ENCODE measurements at places on chromosomes 4 and X.
A peak's percentile ranks its signal among the peaks of the same experiment; 100 is the strongest.

- DNase-seq, result peak; percentile 53
These were observed 22.6 kb downstream of the FGFRL1 start for GRCh38 chr4:1033840-1034551.

- peak; percentile 31 for DNase-seq
These were observed 643.7 kb downstream of the BCOR start for GRCh38 chrX:39453889-39454621.

GRCh38 chr4:78652282-78652876 lies 100.8 kb downstream of the ANXA3 start:
- DNase-seq, result no peak

GRCh38 chr4:103011378-103012025 lies 8.0 kb downstream of the SLC9B1 start:
- no peak for DNase-seq

DNA sequence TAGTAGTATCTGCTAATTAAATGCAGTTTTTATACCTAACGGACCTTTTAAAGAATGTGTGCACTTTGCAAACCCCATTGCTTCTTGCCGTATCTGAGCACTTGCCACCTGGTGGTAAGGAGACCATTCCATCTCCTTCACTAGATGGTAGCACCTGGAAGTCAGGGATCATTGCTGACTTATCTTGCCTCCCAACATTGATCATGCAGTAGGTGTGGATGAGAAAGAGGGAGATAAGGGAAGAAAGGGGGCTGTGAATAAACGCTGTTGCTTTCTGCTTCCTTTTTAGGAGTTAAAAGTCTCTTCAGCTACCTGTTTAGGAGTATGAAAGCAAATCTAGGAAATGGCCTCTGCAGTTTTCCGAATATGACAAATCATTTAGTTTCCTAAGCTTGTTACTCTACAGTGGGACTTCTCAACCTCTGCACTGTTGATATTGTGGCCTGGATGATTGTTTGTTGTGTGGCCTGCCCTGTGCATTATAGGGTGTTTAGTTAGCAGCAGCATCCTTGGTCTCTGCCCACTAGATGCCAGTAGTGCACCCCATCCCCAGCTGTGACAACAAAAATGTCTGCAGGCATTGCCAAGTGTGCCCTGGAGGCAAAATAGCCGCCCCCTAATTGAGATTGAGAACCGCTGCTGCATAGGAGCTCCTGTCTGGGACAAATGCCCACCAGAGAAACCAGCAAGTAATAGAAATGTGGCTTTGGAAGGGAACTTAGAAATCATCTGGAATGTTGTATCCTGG lies 38.8 kb downstream of the GAB1 start:
- DNase-seq, result peak; percentile 30

DNA sequence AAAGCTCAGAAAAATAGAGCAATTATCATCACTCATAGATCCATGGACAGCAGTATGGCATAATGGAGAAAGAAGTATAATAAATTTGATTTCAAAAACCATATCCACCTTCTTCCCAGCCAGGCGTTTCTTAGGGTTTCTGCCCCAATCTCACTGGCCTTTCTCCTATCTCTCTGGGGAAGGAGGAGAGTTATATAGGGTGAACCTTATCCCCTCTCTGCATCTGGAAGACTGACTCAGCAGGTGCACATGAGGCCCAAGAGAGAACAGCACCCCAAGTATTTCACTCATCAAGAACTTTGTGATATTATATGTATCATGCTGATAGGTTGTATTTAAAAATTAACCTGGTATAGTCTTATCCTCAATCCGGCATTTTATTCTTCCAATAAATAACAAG lies 318.8 kb upstream of the RASGEF1B start:
- no peak for DNase-seq

DNA sequence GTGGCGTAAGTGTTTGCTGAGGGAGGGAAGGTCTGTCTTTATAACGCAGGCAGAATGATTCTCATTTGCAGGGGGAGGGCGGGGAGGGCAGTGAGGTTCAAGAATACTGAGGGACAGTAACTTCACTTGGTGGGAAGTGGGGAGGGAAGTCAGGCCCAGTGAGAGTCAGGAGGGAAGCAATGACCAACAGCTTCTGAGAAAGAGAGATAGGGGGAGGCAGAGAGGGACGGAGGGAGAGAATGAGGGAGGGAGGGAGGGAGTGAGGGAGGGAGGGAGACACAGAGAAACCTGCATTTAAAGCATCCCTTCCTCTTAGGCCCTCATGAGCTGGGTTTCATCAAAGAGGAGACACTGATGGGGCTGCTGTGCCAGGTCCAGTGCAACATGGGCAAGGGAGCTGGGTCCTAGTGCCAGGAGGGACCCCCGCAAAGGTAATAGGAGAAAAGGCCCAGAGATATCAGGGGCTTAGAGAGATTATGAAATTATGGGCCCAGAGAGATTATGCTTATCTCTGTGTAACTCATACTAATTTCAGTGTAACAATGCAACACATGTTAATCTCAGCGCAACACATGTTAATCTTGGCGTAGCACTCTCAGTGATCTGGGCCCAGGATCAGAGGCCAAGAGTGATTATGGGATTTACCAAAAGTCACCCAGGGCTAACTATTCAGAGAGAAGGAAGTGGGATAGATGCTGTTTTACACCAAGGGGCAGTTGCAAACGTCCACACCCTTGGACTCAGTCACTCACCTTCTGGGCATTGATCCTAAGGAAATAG lies 112.1 kb downstream of the DRD5 start:
- no peak for DNase-seq

GRCh38 chrX:38900719-38901118 lies 99.5 kb downstream of the MID1IP1 start:
- no peak for DNase-seq

DNA sequence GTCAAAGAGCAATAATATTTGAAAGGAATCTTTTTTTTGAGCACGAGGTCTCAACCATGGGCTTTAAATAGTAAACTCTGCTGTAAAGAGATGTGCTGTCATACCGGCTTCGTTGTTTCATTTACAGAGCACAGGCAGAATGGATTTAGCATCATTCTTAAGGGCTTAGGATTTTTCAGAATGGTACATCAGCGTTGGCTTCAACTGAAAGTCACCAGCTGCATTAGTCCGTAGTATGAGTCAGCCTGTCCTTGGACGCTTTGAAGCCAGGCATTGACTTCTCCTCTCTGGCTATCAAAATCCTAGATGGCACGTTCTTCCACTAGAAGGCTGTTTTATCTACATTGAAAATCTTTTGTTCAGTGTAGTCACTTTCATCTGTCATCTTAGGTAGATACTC lies 23.6 kb downstream of the COX18 start:
- DNase-seq, result no peak

GRCh38 chr4:176718881-176719280 lies 73.8 kb downstream of the VEGFC start:
- DNase-seq, result no peak

DNA sequence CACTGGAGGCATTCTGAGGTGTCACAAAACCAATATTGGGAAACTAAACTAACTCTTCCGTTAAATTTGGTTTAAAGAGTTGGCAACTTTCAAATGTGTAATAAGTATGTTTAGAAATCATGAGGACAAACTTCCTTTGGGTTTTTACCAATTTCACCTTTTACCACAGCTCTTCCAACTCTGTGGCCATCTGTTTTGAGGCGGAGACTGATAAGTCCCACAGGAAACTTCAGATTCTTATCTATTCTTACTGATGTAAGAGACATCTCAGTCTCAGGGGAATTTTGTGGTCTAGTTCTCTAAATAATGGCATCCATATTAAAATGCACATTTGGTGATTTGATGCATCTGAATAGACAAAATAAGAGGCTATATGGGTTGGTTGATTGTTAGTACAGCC lies 229.2 kb upstream of the AFF2 start:
- DNase-seq, result no peak

GRCh38 chr4:5941601-5942000 lies 48.7 kb upstream of the CRMP1 start:
- DNase-seq, result no peak

DNA sequence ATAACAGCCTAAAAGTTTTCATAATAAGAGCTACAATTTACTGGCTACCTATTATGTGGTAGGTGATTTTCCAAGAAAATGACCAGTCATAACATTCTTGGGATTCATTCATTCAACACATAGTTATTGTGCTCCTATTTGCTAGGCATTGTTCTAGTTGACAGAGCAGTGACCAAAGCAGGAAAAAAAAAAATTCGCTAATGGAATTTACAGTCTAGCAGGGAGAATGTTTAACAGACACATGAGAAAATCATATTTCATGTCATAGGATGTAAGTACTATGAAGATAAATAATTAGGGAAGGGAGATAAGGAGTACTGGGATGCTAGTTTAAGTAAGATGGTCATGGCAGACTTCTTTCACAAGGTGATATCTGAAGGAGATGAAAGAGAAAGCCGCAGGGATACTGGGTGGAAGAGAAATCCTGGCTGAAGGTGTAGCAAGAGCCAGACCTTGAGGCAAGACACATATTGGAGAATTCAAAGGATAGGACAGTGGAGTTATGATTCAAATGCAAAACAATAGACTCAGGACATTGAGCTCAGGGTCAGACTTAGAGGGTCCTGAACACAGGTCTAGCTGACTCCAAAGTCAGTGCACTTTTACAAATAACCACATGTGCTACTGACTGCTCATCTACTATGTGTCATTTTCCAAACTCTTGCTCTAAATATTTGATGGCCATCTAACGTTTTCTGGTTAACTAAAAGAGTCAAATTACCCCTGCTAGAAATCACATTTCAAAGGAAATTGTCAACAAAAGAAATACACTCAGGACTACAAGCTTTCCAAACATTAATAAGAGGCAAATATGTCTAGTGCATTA lies 20.4 kb downstream of the SPCS3 start:
- DNase-seq, result no peak

DNA sequence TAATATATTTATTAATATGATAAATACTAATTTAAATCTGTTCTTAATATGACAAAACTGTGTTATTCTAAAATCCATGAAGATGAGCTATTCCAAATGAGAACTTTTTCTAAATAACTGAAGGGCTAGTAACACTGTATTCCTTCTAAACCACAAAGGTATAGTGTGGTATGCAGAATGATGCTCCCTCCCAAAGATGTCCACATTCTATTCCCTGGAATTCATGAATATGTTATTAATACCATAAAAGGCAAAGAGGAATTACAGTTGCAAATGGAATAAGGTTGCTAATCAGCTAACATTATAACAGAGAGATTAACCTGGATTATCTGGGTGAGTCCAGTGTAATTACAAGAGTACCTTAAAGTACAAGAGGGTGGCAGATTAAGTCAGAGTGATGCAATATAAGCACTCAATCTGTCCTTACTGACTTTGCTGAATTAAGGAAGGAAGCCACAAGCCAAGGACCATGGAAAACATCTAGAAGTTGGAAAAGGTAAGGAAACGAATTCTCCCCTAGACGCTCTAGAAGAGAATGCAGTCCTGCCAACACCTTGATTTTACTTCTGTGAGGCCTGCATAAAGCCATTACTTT lies 20.7 kb upstream of the MAB21L2 start:
- no peak for DNase-seq

- no peak for DNase-seq
These were observed 39.8 kb downstream of the RAB33A start for GRCh38 chrX:130211415-130212186.

Measured in left ventricle myocardium inferior (tissue), 1 donor.